ENCODE measurements at places on chromosomes 7 and 10.

DNA sequence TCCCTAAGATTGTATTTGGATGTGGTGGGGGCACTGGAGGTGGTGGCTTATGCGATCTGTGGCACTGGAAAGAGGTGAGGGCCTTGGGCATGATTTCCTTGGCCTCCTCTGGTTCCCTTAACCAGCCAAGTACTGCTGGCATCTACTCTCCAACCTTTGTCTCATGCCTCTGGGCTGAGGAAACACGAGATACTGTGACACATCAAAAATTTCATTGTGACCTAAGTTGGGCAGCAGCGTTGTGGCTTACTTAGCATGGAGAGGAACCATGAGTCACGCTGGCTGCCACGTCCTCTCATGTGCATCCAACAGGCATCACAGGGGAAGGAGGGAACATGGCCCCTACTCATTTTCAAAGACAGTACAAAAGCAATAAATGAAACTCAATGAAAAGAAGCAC is 29.7 kb upstream of the GSDME start:
- peaks cover 22% of the 10 kb centered on the region for H3K36me3 ChIP-seq
- no peak overlapping the region for H3K4me3 ChIP-seq
- no peaks in the 10 kb centered on the region for H3K27me3 ChIP-seq
- peak; percentile 46 for DNase-seq

GRCh38 chr7:102819151-102819550 is 70.4 kb downstream of the FAM185A start:
- H3K36me3 ChIP-seq: peaks cover 13% of the 10 kb centered on the region
- no peak for DNase-seq
- peaks cover 2% of the 10 kb centered on the region for H3K27me3 ChIP-seq

GRCh38 chr7:155544485-155544884 is 1.9 kb downstream of the CNPY1 start:
- H3K36me3 ChIP-seq: no peaks in the 10 kb centered on the region
- DNase-seq: no peak
- H3K27me3 ChIP-seq: peaks cover 9% of the 10 kb centered on the region
- H3K4me3 ChIP-seq: no peak overlapping the region
- H3K4me1 ChIP-seq: no peaks in the 10 kb centered on the region

DNA sequence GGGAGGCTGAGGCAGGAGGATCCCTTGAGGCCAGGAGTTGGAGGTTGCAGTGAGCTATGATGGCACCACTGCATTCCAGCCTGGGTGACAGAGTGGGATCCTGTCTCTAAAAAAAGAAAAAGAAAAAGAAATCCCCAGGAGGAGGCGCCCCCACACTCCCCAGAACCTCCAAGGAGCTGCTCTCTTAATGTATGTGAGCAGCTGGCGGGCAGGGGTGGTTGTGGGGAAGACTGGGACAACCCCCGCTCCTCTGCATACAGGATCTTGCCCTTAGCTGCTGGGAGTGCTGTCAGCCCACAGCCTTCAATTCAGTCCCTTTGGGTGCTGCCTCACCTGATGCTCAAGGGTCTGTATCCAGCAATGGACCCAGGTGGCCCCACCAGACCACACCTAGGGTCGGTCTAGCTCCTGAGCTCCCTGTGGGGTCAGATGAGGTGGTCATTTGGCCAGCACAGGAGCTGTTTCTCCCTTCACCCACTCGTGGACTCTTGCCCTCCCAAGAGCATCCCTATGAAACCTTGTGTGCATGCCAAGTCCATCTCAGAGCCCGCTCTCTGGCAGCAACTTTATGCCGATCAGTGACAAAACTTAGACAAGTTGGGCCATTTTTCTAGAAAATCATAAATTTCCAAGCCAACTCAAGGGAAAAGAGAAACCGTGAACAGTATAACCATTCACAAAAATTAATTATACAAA is 97.5 kb downstream of the CREM start:
- no peak overlapping the region for H3K27ac ChIP-seq
- no peaks in the 10 kb centered on the region for H3K36me3 ChIP-seq
- H3K4me3 ChIP-seq: no peak overlapping the region
- DNase-seq: no peak
